Stimulated activated CD4-positive, alpha-beta T cell treated with anti-CD3 and anti-CD28 coated beads, Interleukin-2, amount 100 ng/mL, for 48 hours (primary cell): ENCODE measurements at places on chromosomes 3 and 15.

DNA sequence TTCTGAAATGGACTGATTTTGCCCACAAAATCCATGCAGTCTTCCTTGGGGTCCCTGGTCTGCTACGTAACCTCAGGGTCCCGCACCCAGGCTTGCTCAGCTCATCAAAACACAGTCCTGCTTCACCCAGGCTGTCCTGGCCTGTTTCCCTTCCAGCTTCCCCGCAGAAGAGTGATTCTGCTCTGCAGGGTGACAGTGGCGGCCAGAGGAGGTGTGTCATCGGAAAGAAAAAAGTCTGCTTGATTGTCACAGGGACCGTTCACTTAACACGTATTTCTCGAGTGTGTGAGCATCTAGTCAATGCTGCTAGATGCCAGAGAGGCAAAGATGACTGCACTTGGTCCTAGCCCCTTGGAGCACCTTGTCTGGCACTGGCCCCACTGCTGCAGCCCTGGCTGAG is 50.1 kb upstream of the ABHD2 start:
- DNase-seq = no peak

- no peak for DNase-seq
Observed at GRCh38 chr3:99852851-99853250, 35.2 kb downstream of the CMSS1 start.

DNA sequence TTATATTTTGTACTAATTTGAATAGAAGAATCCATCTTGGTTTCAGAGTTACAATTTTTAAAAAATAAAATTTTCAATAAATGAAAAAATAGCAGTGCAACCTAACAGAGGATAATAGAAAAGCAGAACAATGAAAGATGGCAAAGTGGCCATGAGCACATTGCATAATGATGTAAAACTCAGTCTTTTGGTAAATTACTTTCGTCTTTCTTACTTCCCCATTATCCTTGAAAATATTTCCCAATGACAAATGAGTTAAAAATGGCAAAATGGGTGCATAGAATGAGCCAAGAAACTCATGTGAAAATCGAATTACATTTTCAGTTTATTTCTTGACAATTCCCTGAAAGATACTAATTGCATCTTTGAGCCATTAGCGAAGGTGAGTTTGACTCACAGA is 236.4 kb downstream of the CDIN1 start:
- DNase-seq = no peak

- no peak for DNase-seq
Observed at GRCh38 chr3:131350506-131350905, 31.1 kb upstream of the NUDT16 start.

DNA sequence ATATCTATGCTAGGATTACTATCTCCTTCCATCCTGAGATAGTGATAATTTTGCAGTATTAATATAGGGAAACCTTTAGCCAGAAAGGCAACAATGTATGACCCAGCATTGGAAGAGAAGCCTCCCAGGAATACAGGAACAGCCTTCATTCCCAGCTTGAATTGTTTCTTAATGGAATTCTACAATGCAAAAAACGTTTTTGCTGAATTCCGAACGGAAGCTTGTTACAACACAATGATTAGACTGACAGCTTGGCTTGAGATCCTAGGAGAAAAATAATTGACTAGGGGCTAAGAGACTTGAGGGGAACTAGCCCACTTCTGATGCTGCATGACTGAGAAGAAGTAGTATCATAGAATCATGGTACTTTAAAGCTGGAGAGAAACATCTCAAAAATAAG is 140.2 kb downstream of the RSL24D1 start:
- DNase-seq = no peak
